ENCODE measurements at places on chromosomes 11 and 22. TPM values are rescaled to one million over a fixed set of nuclear protein-coding genes. Genes with fewer than 3 reads are reported as not detected.

Gene KCNK7
- total RNA-seq: not detected

Gene CHADL
- total RNA-seq: 0.28 TPM

Gene GNAZ
- total RNA-seq: 1.9 TPM

Gene MS4A3
- not detected for total RNA-seq

Gene MOV10L1
- total RNA-seq: 0.72 TPM

Gene TAF10
- 24.4 TPM for total RNA-seq

All from IMR-90 (cell line).